ENCODE measurements at places on chromosomes 11 and 22. TPM values are rescaled to one million over a fixed set of nuclear protein-coding genes. Genes with fewer than 3 reads are reported as not detected.
A peak's percentile ranks its signal among the peaks of the same experiment; 100 is the strongest.

- no peak for DNase-seq
Measured at GRCh38 chr11:26095340-26095739, 236.6 kb upstream of the ANO3 start.

GRCh38 chr22:49400941-49401598, 426.6 kb downstream of the BRD1 start:
- no peak for DNase-seq

DNA sequence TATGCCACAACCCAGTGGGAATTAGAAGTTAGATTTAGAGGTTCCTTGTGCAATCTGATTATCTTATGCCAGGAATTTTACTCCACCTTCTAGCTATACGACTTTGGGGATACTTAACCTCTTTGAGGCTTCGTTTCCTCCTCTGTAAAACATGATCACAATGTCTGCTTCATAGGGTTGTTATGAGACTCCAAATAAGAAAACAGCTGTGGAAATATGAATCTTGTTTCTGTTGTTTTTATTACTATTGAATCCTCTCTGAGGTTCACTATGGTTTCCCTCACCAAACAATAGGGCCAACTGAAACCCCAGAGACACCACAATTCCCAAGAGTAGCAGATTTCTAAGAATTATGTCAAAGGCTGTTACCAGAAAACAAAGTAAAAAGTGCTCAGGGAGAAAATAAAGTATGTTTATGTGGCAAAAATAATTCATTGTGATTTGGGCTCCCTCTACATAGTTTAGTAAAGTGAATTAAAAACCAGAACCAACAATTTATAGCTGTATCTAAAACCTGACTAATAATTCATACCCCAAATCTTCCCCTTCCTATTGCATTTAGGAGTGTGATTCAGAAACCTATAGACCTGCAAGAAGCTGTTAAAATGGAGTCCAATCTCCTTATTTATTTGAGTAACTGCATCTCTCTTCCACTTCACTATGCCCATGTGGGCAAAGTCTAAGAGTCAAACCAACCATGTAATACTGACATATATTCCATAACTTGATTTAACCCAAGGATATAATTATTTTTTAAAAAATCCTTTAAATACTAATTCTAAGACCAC, 38.4 kb downstream of the AMBRA1 start:
- peak; percentile 95 for DNase-seq

DNA sequence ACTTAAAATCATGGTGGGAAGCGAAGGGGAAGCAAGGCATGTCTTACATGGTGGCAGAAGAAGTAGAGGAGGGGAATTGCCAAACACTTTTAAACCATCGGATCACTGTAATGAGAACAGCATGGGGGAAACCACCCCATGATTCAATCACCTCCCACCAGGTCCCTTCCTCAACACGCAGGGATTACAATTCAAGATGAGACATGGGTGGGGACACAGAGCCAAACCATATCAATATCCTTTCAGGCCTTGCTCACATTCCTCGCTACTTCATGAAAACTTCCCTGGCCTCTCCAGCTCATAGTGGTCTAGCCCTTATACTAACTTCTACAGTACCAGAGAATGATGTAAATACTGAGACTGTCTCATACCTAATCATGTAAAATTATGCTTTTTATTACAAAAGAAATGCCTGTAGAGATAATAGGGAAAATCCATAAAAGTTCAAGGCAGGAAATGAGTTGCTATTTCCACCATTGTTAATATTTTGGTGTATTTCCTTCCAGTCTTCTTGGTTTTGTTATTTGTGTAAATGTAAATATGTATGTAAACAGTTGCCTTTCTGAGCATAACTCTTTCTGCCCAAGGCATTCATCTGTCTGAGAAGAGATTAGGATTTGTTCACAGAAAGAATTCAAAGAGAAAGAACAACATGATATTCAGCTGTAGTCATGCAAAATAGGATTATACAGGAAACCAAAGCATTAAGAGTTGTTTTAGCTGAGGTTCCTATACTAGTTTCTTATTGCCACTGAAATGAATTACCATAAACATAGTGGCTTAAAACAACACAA, 104.3 kb upstream of the LDLRAD3 start:
- DNase-seq, result no peak

DNA sequence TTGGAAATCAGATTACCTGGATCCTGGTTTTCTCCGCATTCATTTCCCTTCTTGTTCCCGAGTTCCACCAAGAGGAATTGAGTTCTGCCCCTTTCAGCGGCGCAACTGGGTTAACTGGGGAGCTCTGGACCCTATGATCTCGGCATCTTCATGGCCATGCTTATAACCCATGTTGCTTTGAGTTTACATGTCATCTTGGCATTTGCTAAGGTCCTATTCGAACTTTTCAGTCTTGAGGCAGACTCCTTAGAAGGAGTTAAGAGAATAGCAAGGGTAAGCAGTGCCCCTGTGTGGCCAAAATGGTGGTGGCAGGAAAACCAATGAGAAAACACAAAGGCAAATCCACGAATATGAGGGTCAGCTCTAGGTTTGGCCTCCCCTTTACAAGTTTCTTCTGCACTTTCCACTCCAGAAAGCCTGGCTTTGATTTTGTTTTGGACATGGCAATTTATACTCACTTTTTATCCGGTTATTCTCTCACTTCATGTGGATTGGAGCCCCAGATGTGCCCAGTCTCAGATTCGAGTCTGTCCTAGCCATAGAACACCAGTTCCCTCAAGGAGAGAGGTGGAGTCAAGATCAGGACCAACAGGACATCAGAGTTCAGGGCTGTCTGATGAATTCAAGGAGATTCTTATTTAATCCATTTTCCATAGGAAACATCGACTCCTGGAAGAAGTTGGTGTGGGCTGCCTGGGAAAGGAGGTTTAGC, 55.3 kb upstream of the FBXO3 start:
- peak; percentile 72 for DNase-seq

GRCh38 chr11:99822846-99823565, 802.3 kb downstream of the CNTN5 start:
- peak; percentile 56 for DNase-seq

DNA sequence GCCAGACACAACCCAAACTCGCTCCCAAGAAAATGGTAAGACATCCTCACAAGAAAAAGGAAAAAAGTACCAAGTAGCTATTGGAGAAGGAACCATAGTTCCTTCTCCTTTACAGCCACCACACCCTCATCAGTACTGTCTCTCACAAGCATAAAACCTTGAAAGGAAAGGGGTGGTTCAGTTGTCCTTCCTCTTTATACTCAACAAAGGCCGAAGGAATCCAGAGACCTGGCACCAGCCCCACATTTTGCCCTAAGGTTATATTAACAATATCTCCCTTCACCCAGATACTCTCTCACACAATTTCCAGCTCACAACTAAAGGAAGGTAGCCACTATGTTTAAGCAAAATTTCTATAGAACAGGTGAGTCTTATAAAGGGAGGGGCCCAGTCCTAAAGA, 8.5 kb downstream of the FHIP1B start:
- no peak for DNase-seq

DNA sequence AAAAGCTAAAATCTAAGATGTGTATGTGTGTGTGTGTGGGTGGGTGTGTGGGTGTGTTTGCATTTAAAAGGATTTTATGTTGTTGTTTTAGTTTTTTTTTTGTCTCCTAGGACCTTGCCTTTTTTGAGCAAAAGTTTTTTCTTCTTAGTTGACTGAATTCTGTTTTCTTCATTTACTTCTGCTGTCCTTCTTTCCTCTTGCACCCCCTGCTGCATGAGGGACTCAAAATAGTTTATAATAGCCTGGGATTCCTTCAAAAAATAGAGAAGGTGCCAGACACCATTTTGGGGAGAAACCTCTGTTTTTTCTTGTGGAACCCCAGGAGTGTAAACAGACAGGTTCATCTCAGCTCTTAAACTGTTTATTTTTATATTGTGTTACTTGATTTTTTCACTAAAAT, 817.7 kb downstream of the TBC1D22A start:
- peak; percentile 17 for DNase-seq

DNA sequence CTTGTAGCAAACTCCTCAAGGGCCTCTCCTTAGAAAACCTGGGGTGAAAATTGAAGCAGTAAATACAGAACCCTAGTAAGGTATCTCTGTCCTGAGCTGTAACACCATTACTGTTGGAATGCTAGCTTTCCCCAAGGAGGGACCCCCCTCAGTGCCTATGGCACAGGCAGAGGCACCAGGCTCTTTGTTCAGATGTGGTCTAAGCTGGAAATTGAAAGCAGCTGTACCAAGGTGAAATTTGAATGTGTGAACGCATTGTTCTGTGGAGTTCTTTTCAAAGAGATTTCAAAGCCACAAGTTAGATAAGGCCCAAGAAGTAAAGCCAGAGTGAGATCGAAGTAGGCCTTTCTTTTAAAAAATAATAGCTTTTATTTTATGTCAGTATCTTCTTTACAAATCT, 71.9 kb upstream of the HORMAD2 start:
- DNase-seq, result no peak

GRCh38 chr11:102478673-102479299, 26.2 kb upstream of the TMEM123 start:
- no peak for DNase-seq

- DNase-seq, result no peak
Measured at GRCh38 chr11:81989093-81989492, 744.6 kb downstream of the FAM181B start.

DNA sequence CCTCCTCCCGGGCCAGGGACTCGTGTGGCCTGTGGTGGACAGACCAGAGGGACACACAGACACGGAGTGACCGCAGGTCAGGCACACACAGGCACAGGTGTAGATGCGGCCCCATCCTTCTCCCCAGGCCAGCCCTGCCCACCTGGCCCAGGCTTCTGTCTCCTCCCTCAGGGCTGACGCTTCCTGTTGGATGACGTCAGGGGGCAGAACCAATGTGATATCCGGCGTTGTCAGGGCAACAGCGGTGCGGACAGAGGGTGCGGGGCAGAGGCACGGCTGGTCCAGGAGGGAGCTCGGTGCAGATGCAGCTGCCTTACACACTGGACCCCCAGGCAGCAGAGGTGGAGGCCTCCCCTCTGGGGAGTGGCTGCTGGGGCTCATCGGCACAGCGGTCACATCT, 2.9 kb upstream of the TUBGCP6 start:
- no peak for DNase-seq

- DNase-seq, result no peak
Measured at GRCh38 chr11:9876331-9876730, 212.5 kb downstream of the SWAP70 start.

DNA sequence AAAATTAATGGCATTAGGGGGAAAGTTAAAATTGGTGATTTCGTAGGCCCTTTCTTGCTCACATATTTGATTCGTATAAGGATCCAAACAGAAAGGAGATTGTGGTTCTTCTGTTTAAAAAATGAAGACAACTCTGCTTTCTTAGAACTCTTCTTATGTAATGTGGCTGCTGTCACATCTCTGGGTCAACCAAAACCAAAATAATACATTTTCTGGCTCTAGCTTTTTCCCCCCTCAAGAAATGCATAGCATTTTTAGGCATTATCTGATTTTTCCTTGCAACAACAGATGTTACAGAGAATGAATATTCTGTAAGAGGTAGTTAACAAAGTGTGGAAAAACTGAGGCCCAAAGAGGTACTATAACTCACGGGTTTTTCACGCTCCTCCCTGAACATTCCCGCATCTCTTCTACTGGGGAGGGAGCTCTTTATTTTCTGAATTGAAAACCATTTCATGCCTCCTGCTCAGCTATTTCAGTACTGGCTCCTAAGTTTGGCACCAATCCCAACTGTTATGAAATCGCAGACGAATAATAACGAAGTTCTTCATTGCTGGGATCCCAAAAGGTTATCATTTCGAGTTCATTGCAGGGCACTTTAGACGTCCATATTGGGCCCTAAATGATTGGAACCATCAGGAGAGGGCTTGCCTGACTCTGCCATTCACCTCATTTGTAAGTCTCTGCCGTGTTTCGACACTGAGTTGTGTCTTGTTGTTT, 17.1 kb downstream of the GRAP2 start:
- no peak for DNase-seq

DNA sequence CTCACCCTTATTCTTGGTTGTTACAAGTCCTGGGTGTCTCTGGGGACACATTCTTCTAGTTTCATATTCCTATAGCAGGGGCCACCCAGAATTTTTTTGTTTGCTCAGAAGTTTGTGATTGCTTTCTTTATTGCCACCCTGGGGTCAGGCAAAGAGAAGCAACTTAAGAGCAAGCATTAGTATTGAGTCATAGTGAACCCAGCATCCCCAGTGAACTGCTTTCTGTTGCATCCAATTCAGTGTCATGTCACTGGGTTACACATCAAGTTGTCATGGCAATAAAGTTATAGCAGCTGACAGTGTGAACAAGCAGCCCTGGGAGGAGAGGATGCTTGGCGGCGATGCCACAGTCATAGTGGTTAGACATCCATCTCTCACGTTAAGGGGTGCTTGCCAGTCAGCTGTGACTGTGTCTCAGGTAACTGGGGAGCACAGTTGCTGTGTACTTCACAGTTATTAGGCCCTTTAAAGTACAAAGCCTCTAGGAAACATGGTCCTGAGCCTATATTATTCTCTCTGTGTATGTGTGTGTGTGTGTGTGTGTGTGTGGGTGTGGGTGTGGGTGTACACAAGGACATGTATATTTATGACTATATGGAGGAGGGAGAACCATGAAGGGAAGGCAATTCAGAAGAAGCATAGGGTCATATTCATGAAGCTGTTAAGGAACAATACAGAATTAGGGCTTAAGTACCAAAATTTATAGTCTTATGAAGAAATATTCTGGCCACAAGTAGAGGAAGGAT, 52.5 kb downstream of the TRIM44 start:
- DNase-seq, result peak; percentile 96

- no peak for DNase-seq
Measured at GRCh38 chr22:39360674-39361413, 11.1 kb downstream of the SYNGR1 start.

DNA sequence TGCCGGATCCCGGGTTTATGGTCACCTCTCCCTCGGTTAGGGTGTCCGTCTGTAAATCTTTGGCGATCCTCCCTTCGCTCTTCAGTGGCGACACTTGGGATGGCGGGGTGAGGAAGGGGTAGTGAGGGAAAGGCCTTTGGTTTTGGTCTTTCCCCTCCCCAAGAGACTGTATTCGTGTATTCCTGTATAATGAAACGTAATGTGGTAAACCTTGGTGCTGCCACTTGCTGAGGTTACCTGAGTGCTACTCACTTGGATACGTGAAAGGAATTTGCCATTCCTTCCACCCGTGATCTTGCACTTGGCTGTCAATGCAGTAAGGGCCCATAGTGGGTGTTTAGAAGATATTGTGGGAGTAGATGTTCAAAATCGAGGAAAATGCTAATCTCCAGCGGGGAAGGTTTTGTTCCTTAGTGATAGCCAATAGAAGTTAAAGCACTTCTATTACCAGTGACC, 578 bp upstream of the NUP160 start:
- no peak for DNase-seq

TAF1D gene
- total RNA-seq, result 164 TPM

BDNF gene
- 3.1 TPM for total RNA-seq

SEC14L6 gene
- not detected for total RNA-seq

ZNRD2 gene
- total RNA-seq, result 57.8 TPM

HTR3B gene
- not detected for total RNA-seq

OLFML1 gene
- not detected for total RNA-seq

HDHD5 gene
- 53.4 TPM for total RNA-seq

DRD4 gene
- not detected for total RNA-seq

NPAT gene
- total RNA-seq, result 14.0 TPM

HTATIP2 gene
- 46.7 TPM for total RNA-seq

OR4D5 gene
- not detected for total RNA-seq

FAM227A gene
- total RNA-seq, result 1.4 TPM

Measured in LHCN-M2 (cell line).